ENCODE measurements at places on chromosomes 11 and 22. TPM values are rescaled to one million over a fixed set of nuclear protein-coding genes. Genes with fewer than 3 reads are reported as not detected.

GRCh38 chr11:78549624-78550409 lies 24.8 kb downstream of the NARS2 start:
- no peak for DNase-seq

DNA sequence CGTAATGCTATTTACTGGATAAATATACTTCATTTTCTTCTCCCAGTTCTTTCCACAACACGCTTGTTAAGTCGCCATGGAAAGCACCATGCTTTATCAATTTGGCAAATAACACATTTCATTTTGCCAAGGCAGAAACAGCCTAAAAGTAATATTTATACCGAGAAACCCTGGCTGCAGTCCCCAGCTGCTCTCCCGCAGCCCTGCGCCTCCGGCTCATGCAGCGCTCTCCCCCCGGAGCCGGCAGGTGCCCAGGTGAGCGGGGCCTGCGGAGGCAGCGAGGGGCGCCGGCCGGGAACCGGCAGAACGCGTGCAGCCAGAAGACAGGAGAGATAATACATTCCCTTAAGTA lies 681 bp upstream of the ARHGEF12 start:
- DNase-seq: no peak

DNA sequence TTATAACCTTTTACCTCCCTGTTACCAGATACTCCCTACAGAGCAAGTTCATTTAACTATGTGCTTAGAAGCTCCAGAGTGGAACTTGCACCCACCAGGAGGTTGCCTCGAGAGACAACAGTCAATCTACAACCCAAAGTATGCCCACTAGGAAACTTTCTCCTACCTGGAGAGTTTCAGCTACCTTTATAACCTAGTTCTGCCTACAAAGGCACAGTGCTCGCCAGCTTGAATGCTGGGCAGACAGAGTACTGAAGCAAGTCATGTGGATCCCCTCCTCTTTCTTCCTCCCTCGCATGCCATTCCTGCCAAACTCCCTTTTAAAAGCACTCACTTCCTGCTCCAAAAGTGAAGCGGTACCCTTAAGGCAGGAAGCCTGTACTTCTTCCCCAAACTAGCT lies 258.9 kb downstream of the SWAP70 start:
- peak; percentile 22 for DNase-seq

- no peak for DNase-seq
Observed at GRCh38 chr22:37011472-37011871, 7.8 kb downstream of the TST start.

DNA sequence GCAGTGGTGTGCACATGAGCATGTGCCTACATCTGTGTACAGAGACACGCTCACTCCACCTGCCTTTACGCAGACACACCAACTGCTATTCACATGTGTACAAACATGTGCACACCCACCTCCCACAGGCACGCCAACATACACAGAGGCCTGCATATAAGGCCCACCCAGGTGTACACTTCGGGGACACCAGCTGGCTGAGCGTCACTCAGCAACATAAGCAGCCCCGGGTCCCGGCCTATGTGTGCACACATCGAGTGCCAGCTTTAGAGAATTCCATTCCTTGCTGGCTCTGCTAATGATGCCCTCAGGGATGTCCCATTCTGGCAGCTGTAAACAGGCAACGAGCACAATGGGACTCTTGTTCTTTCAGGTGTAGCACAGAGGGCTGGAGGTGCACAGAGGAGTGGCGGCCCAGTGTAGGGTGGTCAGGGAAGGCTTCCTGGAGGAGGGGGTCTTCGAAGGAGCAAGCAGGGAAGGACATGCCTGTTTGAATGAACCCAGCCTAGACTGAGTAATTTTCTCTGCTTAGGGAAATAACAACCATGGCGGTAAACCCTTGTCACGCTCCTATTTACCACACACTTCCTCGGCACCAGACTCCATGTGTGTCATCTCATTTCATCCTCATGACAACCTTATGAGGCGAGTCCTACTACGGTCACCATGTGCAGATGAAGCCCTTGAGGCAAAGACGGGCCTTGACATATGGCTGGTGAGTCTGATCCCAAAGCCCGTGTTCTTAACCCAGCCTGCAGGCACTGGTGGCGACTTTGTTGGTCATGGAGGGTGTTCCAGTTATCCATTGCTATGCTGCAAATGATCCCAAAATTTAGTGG lies 35.1 kb downstream of the RPL3 start:
- DNase-seq: no peak

Gene CRYAB
- 18.4 TPM for total RNA-seq

GRCh38 chr22:46865052-46865434 lies 102.6 kb downstream of the TBC1D22A start:
- no peak for DNase-seq

DNA sequence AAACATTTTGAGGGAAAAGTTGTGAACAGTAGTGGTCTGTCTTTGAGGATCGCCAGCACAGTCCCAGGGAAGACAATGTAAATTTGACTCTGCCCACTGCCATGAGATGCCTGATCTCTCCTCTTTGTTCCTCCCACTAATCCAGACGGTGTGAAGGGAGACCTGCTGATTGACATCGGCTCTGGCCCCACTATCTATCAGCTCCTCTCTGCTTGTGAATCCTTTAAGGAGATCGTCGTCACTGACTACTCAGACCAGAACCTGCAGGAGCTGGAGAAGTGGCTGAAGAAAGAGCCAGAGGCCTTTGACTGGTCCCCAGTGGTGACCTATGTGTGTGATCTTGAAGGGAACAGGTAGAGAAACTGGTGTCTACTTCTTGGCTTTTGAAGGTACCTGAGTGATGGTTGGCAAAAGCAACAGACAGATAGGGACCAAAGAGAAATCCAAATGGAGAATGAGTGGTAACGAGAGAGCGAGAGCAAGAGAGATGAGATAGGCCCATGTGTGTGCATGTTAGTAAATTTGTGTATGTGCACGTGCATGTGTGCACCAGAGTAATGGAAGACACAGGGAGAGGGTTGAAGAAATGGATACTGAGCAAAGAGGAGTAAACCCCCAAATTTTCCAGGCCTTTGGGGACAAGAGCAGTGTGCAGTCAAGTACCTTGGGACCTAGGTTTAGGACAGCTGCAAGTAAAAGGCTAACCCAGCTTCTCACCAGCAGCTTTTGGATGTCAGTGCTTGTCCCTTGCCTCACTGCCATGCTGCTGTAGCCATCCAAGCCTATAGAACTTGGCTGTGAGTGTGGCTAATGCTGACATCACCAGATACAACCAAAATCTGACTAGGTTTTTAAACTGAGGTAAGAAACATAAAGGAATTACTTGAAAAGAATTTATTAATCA lies 1.9 kb downstream of the NNMT start:
- no peak for DNase-seq

DNA sequence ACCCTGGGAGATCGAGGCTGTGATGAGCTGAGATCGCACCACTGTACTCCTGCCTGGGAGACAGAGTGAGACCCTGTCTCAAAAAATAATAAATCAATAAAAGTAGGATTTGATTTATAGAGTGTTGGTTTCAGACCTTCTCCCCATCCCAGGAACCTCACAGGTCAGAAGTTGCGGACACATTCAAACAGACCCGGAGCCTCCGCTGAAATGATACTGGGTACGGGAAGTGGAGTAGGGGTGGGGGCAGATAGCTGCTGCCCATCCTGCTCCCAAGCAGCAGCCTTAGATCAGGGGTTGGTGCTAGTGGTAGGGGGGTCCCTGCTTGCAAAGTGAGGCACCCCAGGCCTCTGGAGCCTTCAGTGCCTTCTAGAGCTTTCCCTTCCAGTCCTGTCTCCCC lies 7.8 kb downstream of the PRDM11 start:
- peak; percentile 7 for DNase-seq

DNA sequence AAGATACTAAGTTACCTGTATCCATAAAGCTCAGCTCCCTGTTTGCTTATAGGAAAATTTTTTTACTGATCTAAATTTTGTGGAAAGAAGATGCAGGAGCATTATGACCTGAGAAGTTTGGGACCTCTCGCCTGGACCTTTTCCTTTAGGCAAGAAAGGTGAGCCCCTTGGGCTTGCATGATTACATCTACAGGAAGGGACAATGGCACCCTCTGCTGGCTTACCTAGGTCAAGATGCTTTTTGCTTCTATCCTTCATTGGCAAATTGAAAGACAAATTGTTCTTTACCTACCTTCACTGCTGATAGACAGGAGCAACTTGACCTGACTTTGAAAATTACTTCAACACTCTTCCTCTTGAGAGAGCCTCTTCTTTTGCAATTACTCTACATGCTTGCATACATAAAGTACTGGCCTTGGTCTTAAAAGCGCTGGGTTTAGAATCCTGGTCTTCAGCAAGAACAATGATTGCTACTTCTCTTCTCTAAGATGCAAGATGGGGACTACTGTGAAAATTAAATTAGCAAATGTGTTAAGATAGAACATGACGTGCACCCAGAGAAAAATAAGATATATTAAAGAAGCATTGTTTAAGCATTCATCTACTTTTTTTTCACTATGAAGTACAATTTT lies 147.2 kb downstream of the TRPC6 start:
- peak; percentile 72 for DNase-seq

DNA sequence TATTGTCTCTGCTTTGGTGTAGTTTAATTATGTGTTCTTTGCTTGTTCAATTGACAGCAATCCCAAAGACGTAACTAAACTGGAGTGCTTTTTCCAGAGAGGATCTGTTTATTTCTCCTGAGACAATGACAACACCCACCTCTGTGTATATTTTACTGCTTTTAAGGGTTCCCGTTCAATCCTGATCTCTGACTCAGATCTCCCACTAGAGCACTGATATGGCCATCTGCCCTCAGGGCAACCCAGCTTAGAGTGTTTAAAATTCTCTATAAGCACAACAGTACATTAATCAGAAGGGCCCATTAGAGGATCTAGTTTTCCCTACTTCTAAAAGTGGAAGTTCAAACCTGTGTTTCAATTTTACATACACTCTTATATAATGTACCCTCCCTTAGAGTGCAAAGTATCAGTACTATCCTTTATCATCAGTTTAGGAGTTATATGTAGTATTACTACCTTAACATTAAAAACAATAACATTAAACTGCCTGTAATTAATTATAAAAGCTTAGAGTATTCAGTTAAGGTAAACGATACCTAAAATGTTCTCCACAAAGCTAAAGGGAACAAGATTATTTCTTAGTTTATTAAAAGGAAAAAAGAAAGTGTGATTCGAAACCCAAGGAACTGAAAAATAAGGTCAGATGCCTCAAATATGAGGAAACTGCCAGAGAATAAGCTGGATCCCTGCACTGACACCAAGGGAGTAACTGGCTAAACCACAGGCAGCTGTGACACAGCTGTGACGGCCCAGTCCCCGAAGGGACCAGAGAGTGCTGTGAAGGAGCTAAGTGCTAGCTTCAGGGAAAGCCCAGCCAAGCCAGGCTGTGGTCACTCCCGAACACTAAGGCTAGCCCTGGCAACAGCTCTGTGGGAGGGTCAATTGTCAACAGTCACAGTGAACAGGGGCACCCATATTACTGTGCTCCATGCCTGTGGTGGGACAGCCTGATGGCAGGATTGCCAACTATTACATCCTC lies 15.2 kb downstream of the UFD1 start:
- DNase-seq: no peak

- no peak for DNase-seq
Observed at GRCh38 chr22:17806437-17806836, 32.2 kb upstream of the BID start.

- no peak for DNase-seq
Observed at GRCh38 chr22:28817919-28818859, 17.8 kb upstream of the XBP1 start.

Gene LGALS1
- 960 TPM for total RNA-seq

Gene NAALAD2
- total RNA-seq: 92.4 TPM

Gene MS4A15
- 0.31 TPM for total RNA-seq

DNA sequence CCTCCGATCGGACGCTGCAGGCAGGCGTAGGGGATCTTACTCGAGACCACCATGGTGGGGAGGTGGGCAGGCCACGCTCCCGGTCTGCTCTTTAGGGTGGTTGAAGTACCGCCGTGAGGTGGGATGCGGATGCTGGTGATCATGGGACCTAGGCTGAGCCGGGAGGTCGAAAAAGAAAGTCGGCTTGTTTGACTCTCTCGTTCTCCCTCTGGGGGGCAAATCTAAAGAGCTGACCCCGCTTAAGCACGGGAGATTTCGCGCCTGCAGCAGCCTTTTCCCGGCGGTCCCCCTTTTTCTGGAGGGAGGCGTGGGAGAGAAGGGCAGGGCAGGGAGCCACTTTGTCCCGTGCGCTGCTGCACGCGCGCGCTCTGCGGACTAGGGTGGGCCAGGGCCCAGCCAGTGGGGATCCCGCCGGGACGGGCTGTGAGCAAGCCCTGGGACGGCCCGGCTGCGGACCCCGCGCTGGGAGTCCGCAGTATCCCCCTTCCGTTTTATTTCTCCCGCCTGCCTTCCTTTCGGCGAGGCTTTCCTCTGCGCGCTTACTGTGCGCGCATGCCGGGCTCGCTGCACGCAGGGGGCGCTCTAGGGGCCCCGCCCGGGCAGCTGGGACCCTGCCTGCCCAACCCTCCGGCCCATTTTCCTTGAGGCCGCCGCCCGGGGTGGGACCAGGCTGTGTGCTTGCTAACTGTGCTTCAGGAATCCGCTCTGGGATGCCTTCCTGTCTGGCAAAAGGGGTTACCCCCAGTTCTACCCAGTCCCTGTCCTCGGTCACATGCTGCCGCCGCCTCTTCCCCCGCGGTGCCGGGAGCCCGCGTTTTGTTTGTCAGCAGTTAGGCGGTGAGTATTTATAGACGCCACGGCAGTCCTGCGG lies 81.0 kb downstream of the PRR5L start:
- DNase-seq: peak; percentile 52

DNA sequence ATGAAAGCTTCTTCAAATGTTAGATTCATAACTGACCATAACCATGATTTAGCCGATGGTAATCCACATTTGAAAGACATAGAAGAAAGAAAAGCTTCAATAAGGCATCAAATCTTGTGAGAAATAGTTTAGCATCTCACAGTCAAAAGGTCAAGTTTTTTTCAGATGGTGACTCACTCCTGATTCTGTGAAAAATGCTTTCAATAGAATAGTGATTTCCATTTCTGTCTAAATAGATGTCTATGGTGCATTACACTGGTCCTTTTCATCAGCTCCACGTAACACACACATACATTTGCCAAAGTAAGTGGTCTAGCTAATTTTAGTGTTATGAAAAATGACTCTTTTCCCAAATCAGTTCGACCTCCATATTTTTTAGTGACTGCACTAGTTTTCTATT lies 139.2 kb downstream of the LRRC4C start:
- no peak for DNase-seq

DNA sequence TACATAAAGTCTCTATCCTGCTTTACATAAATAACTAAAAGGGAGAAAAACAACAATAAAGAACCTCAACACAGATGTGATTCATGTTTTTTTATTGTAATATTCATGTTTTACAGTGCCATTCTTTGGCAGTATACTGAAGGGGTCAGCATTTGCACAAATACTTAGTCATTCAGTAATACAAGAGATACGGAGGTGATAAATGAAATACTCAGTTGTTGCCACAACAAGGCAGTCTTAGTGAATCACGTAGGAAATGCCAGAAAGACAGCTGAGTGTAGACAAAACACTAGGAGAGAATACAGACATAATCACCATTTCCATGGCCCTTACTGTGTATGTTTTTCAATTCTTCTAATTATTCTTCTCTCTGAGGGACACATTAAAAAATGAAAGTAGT lies 910.4 kb downstream of the METTL15 start:
- DNase-seq: no peak

Gene SLC22A9
- total RNA-seq: not detected

All from testis (tissue), 5 donors.